ENCODE measurements at places on chromosomes 4 and X. TPM values are rescaled to one million over a fixed set of nuclear protein-coding genes. Genes with fewer than 3 reads are reported as not detected.
A peak's percentile ranks its signal among the peaks of the same experiment; 100 is the strongest.

DNA sequence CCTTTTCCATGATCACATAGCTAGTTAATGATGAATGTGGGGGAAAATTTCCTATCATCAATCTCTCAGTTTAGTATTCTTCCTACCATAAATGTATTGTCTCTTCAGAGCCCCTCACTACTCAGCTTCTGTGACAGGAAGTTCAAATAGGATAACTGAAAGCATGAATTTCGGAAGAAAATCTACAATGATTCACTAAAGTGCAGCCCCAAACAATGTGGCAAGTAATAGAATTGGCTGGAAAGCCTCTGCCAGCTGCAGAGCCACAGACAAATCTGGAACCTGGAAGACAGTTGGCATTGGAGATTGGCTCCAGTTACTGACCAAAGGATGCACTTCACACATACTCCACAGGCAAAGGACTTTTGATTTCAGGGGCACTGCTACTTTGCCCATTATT, 35.2 kb downstream of the EGF start:
- no peak for DNase-seq

The RAB33A gene
- 1.9 TPM for total RNA-seq

DNA sequence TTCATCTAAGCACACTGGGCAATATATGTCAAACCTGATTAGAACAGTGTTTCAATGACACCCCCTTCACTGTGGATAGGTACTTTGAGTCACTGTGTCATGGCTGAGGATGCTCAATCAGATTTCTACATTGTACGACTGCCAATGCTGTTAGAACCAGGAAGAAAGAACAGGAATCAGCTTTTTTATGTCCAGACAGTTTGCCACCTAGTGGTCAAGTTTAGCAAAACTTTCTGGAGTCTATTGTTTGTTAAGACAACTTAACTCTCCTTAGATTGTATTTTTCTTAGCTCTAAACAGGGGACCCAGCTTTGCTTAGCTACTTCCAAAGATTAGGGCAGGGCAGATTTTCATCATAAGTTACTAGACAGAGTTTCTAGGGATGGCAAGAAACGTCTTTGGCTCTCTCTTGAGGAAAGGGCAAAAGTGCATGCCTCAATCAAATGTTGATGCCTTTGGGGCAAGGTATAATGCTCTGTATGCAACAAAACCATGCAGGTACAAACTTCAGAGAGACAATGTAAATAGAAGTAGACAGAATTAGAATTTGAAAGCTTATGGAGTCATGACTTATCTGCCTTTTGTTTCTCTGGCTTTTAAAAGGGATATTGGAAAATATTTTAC, 40.5 kb upstream of the BMP3 start:
- no peak for DNase-seq

DNA sequence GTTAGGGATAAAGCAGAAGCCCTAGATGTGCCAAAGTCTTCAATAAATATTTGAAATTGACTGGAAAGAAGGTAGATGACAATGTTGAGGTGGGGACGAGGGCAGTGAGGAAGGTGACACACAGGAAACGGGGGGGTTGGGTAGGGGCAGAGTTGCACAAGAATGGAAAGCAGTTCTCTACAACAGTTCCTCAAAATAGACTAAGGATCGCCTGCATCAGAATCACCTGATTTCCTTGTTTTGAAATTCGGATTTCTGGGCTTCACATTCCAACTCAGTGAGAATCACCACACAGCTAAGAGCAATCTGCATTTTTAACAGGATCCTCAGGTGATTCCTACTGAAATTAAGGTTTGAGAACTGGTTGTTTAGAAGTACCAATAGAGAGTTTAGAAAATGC, 70.6 kb downstream of the ARFIP1 start:
- peak; percentile 68 for DNase-seq

DNA sequence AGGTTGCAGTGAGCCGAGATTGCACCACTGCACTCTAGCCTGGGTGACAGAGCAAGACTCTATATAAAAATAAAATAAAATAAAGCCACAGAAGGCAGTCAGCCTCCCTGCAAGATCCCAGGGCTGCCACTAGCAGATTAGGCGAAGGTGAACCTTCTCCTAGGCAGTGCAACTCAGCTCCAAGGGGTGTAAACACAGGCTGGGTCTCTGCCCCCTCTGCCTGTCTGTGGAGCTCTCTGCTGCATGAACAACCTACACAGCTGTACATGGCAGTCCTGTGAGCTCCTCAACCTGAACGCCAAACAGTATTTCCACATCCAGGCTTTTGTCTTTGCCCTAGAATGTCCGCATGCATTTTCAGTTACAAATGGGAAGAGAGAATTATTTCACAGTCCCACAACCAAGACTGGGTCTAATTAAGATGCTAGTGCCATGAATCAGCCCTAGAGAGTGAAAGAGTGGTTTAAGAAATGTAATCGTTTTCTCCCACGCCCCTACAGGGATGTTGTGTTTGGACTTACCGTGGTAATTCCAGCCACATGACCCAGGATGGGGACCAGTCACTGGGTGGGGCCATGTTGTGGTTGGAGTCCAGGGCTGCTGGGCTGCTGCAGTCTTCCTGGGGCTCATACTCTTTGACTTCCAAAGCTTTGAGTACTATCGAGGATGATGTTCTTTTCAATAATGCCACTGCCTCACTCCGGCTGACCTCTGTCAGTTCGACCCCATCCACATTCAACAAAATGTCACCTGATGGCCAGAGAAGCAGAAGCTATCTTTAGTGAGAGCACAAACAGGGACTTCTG, 99.0 kb downstream of the FIP1L1 start:
- DNase-seq: no peak
